ENCODE measurements at places on chromosomes 5 and 9.

DNA sequence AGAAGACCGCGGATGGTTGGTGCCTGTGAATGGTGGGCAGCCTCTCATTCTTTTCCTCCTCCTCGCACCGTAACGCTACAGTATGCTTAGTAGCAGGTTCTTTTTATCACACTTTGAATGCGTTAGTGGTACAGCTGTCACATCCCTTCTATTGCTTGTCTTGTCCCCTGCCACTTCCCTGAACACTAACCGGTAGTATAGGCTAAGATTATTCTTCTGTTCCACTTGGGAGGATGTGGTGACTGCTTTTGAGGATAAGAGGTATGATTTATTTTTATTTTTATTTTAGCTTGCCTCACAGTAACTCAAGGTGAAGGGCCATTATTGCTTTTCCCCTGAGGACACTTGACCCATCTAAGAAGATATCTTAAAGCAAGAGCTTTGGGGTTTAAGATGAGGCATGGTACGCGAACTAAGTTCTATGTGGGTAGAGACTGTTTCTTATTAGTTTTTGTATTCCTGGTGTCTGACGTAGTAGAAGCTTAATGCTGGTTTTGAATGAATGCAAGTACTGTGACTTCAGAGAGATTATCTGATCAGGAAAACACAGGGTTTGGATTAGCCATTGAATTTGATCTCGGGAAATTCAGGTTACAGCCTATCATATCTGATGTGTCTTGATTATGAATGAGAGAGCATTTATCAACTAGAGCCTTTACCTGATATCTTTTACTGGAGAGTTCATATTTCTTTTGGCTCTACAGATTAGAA, 951 bp downstream of the UNC13B start:
- DNase-seq: no peak

GRCh38 chr9:120628207-120628924, 48.4 kb upstream of the CDK5RAP2 start:
- no peak for DNase-seq

- DNase-seq: no peak
These were observed 45.8 kb downstream of the EPB41L4B start for GRCh38 chr9:109274884-109275730.

DNA sequence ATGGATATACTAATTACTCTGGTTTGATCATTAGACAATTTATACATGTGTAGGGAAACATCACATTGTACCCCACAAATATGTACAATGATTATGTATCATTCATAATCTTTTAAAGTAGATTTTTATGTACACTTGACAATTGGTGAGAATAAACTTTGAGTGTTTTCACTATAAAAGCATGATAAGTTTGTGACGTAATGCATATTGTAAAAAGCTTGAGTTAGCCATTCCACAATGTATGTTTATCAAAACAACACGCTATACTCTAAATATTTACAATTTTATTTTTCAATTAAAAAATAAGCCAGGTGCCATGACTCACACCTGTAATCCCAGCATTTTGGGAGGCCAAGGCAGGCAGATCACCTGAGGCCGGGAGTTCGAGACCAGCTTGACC, 360.1 kb upstream of the ITGA1 start:
- DNase-seq: no peak

DNA sequence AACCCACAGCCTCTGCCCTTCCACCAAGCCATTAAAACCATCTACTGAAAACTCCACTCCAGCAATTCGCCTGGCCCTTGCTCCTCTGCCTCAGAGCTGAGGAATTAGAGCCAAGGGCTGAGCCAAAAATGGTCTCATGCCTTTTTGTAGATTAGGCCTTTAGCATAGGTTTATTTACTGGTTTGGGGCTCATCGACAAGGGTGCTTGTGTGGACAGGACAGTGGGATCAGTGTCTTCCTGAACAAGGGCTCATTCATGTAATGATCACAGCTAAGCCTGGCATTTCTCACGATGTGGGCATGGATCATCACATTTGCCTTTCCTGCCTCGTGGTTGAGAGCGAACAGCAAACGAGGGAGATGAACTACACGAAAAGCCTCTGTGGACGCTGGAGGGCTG, 59.2 kb upstream of the PHF24 start:
- DNase-seq: no peak

DNA sequence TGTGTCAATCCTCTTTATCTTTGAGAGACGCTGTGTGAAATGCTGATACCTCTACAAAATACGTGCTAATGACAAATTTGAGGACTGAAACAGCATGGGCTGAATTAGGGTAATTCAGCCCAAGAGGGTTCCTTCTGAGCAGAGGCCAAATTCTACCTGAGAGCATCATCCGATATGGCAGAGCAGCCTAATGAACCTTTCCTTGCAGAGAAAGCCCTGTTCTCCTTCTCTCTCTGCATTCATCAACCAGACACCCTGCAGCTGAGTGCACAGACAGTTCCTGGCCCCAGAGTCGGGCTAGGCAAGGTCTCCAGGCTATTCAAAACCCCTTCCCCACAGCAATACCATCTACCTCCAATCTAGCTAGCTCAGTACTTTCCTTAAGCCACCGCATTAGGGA, 77.9 kb downstream of the TRIM32 start:
- no peak for DNase-seq

GRCh38 chr9:75891771-75892215, 1.3 kb downstream of the PCSK5 start:
- no peak for DNase-seq

DNA sequence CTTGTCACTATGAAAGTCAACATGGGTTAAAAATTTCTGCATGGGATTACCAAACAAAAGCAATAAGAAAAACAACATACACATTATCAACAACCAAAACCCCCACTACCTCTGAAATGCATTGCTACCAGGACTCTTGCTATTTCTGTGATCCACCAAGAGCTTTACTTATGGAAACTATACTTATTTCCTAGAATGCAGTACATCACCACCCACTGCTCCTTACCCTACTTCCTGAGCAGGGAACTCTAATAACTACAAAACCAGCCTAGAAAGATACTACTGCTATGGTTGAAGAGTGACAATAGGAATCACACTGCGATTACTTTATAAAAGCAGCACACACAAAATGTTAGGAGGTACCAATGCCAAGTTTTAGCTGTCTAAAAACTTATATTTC, 22.2 kb downstream of the LURAP1L start:
- DNase-seq: no peak

DNA sequence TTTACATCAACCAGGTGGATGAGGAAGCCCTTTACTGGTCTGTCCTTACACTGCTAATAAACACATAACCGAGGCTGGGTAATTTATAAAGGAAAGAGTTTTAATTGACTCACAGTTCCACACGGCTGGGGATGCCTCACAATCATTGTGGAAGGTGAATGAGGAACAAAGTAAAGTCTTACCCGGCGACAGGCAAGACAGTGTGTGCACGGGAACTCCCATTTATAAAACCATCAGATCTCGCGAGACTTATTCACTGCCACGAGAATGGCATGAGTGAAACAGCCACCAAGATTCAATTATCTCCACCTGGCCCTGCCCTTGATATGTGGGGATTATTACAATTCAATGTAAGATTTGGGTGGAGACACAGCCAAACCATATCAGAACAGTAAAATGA, 67.3 kb upstream of the GRAMD2B start:
- DNase-seq: no peak

- no peak for DNase-seq
These were observed 9.3 kb downstream of the SLC46A2 start for GRCh38 chr9:112881331-112881730.

GRCh38 chr9:105024529-105024928, 96.6 kb upstream of the ABCA1 start:
- DNase-seq: no peak

DNA sequence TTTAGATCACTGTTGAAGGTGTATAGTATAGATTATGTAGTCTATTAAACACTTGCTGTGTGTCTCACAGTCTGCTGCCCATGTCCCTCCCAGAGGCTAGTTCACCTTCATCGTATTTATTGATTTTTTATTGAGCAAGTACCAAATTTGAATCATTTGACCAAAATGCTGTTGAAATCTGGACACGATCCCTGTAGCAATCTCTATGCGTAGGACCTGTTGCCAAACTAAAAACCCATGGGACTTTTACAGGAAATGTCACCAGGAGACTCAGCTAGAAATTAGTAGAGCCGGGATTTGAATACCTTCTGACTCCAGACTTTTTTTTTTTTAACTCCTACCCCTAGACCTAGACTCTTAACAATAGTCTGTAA, 17.5 kb downstream of the SLC31A1 start:
- no peak for DNase-seq

GRCh38 chr9:135230386-135230765, 142.9 kb downstream of the OLFM1 start:
- DNase-seq: no peak

DNA sequence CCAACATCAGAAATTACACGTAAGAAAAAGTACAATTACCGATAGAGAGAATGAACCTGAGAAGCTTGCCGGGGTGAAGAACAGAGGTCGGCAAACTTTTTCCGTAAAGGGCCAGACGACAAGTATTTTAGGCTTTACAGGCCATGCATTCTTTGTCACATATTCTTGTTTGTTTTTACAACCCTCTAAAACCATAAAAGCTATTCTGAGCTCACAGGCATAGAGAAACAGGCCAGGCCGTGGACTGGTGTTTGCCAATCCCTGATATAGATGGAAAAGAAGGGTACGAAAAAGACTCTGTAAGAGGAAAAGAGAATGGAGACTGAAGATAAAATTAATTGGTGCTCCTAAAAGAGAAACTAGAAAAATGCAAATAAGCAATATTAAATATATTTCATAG, 15.4 kb downstream of the SFXN1 start:
- DNase-seq: no peak

GRCh38 chr5:160702311-160702803, 149.7 kb downstream of the ATP10B start:
- no peak for DNase-seq

GRCh38 chr5:150236981-150237754, 47.3 kb downstream of the SLC6A7 start:
- no peak for DNase-seq

GRCh38 chr5:124747791-124748686, 1.6 kb upstream of the ZNF608 start:
- no peak for DNase-seq

DNA sequence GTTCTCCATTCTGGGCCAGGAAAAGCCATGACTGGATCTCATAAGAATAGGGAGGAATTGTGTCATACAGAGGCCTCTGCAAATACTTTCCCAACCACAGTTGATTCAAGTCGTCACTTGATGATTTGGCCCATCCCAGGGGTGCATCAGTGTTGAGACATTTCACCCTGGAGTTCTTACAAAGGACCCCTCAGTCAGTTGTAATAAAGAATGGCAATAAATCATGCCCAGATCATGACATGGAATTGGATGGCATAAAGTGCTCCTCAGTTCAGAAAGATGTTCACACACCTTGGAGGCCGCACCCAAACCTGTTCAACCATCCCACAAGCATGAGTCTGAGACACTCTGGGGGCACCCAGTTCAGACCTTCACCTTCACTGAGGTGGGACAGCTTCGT, 168.1 kb downstream of the NR3C1 start:
- DNase-seq: no peak

- no peak for DNase-seq
These were observed 75.6 kb downstream of the TLR4 start for GRCh38 chr9:117779760-117780159.

DNA sequence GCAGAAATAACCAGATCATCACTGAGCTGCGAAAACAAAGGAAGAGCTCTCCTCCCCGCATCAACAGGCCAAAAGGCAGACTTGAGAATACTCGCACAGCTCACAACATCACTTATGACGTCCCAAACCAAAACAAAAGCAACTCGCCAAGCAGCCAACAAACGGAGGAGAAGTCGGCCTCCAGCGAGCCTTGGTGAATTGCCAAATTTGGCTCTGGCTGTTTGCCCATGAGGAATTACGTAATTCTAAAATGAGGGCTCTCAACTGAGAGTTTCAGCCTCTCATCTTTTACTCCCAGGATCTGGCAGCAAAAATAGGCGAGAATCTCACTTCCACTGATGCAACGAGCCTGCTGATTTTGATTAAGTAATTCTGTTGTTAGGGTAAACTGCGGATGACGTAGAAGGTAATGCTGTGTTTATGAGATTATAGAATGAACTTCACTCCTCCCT, 51.7 kb upstream of the SEMA6A start:
- DNase-seq: no peak

- DNase-seq: no peak
These were observed 3.0 kb upstream of the PCDH1 start for GRCh38 chr5:141880961-141881801.

All from T-helper 1 cell (primary cell).